ENCODE measurements at places on chromosomes 11 and 22. TPM values are rescaled to one million over a fixed set of nuclear protein-coding genes. Genes with fewer than 3 reads are reported as not detected.

Gene C22orf31
- not detected for total RNA-seq

Gene RNF141
- total RNA-seq = 31.1 TPM

Gene ANKK1
- total RNA-seq = not detected

Gene FAM227A
- total RNA-seq = 1.9 TPM

Gene POU2AF2
- total RNA-seq = not detected

Gene DLG2
- 1.3 TPM for total RNA-seq

Gene DCPS
- total RNA-seq = 12.9 TPM

Gene HYOU1
- 174 TPM for total RNA-seq

Gene RAB38
- 0.64 TPM for total RNA-seq

Gene HTR3A
- total RNA-seq = not detected

Gene KLHL35
- total RNA-seq = 3.2 TPM

Gene SAA4
- total RNA-seq = not detected

Gene GSTP1
- total RNA-seq = 721 TPM

Gene GVQW3
- 4.2 TPM for total RNA-seq

Gene TPBGL
- total RNA-seq = not detected

Gene CDC42EP1
- 33.2 TPM for total RNA-seq

Gene CD3D
- not detected for total RNA-seq

Gene DNAJC24
- 25.0 TPM for total RNA-seq

Gene NFAM1
- not detected for total RNA-seq

Gene NCAM1
- 2.9 TPM for total RNA-seq

Gene CCDC34
- 3.2 TPM for total RNA-seq

Gene ARVCF
- total RNA-seq = 6.0 TPM

Gene OR4D5
- not detected for total RNA-seq

Gene C1QTNF6
- total RNA-seq = 10.6 TPM

Gene RTCB
- total RNA-seq = 98.2 TPM

Gene POLR3H
- total RNA-seq = 24.8 TPM

Gene RTN4RL2
- not detected for total RNA-seq
